CMK (cell line): ENCODE measurements at places on chromosomes 2 and 18.
A peak's percentile ranks its signal among the peaks of the same experiment; 100 is the strongest.

DNA sequence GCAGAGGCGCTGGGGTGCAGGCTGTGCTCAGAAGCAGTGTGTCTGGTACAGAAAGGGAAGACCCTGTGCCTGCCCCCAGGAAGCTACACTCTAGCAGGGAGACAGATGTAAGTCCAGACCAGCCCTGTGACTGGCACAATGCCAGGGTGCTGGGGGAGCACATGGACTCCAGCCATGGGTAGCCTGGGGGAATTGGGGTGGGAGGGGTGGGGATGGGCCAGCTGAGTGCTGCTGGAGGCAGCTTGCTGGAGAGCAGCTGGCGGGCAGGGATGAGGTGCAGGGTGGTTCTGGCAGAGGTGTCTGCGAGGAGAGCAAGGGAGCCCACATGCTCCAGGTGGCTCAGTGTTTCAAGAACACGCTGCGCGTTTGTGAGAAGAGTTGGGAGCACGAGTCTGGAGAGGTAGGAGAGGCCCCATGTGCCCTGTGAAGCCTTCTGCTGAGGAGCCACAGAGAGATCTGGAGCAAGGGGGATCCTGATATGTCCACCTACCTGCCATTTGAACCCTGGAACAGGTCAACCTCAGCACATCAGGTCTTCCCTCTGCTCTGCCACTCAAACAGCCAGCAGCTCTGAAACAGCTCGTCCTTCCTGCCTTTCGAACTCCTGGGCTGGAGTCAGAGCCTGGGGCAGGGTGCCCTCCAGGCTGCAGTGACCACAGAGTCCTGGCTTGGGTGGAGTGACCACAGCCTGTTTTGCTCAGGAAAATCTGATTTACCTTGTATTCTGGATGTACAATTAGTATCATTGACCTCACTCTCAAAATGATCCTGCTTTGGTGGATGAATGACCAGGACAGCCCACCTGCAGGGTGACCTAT lies 15.1 kb downstream of the ALLC start:
- DNase-seq, result no peak

DNA sequence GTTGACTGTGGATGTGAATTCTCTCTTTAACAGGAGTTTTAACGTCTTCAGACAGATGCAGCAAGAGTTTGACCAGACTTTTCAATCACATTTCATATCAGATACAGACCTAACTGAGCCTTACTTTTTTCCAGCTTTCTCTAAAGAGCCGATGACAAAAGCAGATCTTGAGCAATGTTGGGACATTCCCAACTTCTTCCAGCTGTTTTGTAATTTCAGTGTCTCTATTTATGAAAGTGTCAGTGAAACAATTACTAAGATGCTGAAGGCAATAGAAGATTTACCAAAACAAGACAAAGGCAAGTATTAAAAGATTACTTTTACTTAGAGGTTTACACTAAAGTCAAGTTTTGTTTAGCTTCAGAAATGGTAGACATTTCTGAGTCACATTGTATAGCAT lies 30.2 kb upstream of the TYMS start:
- no peak for DNase-seq

DNA sequence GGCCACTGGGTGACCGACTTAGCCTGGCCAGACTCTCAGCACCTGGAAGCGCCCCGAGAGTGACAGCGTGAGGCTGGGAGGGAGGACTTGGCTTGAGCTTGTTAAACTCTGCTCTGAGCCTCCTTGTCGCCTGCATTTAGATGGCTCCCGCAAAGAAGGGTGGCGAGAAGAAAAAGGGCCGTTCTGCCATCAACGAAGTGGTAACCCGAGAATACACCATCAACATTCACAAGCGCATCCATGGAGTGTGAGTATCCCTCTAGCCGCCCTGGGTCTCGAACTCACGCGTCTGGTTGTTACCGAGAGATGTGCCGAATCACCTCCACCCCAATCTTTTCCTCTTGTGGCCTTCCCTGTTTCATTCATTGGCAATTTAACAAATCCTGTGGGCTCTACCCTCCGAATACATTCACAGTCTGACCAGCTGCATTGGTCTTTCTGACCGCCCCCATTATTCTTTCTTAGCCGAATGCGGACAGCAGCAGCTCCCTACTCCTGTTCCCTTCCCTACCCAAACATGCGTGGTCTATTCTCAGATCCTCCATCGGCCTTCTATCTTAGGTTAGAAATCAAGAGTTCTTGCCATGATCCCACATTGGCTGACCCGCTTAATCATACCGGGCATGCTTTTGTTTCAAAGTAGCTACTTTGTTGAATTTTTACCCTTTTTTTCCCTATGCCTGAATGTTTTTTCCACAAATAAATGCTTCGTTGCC lies 631 bp downstream of the RPL31 start:
- no peak for DNase-seq

GRCh38 chr2:40248294-40248693 lies 203.6 kb downstream of the SLC8A1 start:
- no peak for DNase-seq

- DNase-seq, result no peak
Measured at GRCh38 chr2:45612285-45612684, 1.2 kb upstream of the SRBD1 start.

- no peak for DNase-seq
Measured at GRCh38 chr18:68954738-68955137, 156.9 kb downstream of the CCDC102B start.

GRCh38 chr18:45282101-45282812 lies 333.0 kb upstream of the SLC14A2 start:
- DNase-seq, result no peak

DNA sequence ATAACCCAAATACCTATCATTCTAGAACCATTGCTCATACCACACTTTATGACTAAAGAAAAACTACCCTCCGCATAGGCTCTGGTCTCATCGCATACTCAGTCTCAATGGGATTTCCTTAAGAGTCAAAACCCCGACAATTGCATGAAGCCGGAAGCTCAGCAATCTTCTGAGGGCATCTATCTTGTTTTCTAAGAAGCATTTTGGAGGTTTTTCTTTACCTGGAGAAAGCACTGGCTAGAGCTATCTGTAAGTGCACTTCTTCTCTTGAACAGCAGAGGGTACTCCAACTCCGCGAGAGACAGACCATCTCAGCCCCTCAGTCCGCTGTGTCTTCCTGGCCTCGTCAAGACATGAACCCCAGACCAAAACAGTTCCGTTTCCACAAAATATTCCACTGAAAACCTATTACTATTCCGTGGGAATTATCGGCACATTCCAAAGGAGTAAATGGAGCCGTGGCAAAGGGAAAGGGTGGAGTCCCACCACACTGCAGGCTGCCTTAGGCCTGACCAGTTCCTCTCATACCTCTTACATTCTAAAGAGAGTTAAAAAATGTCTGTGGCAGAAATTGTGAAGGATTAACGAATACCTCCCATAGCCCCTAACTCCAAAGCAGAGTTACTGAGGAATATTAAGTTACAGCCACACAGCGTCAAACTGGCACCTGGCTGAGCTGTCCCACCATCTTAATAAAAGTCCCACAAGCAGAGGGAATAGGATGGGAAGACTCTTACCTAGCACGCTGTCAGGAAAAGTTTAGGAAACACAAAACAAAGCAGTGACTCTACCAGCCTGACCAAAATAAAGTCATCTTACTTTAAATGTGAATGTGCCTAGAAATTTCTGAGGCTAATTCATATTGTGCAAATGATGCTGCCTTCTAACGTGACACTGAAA lies 325.6 kb upstream of the VRK2 start:
- peak; percentile 15 for DNase-seq
